ENCODE measurements at places on chromosomes 2 and 18.
A peak's percentile ranks its signal among the peaks of the same experiment; 100 is the strongest.

DNA sequence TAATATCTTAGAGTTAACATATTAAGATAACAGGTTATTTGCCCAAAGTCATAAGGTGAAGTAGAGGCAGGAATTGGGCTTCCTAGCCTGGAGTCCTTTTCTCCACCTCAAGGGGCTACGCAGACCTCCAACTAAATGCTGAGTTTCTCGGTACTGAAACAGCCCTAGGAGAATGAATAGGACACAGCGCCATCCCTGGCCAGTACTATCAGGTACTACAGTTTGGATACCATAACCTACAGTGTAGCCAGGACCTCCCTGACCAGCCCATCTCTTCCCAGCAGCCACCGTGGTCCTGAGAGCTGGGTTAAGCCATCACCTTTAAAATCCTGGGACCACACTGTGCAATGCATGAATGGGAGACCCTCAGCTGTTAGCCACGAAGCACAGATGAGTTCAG lies 15.7 kb downstream of the CASP8 start:
- DNase-seq: no peak

GRCh38 chr18:12990123-12990475 lies 1.1 kb upstream of the CEP192 start:
- no peak for DNase-seq

DNA sequence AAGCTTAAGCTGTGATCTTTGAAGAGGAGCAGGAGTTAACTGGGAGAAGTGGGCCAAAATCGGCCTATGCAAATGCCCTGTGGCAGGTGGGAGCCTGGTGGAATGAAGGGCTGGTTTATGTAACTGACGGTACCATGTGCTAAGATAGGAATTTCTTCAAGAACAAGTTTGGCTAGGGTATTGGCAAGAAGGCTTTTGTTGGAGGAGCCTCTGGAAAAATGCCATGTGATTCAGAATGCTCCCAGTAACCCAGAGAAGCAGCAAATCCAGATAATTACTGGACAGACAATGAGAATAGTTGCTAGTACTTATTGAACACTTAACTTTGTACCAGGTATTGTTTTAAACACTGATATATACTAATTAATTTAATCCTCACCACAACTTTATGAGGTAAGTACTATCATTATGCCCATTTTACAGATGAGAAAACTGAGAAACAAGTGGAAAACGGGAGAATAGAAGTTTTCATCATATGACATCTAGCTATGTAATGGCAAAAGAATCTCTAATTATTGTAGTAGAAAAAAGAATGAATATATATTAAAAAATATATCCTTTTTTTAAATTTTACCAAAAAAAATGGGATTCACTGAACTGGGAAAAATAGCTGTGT lies 9.1 kb upstream of the FAM124B start:
- no peak for DNase-seq

DNA sequence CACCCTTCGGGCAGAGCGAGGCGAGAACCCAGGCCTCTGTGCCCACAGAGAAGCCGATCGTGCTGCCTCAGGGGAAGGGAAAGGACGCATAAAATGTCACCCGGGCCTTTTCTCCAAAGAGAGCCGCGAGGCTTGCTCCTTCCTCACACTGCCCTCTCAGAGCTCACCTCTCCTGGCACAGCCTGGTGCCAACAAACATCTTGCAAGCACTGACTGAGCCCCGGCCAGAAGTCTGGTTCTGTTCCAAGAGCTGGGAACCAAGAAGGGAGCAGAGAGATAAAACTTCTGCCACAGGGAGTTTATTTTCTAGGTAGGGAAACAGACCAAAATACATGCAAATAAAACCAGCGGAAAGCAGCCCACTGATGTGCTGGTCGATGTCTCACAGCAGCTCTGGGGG lies 13.6 kb upstream of the ADI1 start:
- DNase-seq: no peak

DNA sequence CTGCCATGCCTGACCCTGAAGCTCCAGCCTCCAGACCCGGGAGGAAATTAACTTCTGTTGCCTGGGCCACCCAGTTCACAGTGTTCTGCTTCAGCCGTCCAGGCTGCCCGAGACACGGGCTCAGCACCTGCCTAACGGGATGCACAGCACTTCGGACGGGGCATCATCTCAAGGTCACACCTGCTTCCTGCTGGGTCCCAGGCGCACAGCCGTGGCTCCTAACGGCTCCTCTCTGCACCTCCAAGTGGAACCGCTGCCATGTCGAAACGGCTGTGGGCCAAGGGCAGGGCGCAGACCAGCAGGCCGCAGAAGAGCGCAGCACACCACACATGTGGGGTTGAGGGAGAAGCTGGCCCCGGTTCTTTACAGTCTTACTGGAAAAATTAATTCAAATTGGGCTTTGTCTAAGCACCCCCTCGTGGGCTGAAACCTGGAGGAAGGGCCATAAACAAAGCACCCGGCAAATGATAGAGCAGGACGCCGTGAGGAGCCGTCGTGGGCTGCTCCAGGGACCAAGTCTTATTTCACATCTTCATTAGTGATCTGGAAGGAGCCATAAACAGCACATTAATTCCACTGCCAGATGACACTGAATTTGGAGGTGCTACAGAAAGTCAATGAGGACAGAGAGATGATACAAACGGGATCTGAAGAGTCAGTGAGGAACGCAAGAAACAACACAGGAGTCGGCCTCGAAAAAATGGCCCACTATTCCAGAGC lies 59.6 kb downstream of the EIPR1 start:
- no peak for DNase-seq

- peak; percentile 46 for DNase-seq
These were observed 98.4 kb downstream of the UXS1 start for GRCh38 chr2:106095478-106096298.

DNA sequence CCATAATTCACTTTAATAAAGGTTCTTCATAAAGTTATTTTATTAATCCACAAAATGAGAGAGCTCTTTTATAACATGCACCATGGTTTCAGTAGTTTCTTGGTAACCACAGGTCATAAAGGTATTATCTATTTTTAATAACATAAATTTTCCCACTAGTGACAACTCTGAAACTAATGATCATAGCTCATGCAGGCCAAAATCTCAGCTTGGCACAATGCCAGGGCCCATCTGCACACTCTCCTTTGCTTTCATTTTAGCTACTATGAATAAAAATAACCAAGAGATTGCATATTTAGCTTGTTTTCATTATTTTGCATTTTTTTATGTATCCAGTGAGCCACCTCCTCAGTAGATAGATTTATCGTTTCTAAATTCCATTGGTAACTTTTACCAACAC lies 691.8 kb upstream of the CHAC2 start:
- no peak for DNase-seq

GRCh38 chr18:25113566-25113965 lies 238.4 kb downstream of the ZNF521 start:
- no peak for DNase-seq

GRCh38 chr2:8391584-8391983 lies 290.3 kb upstream of the ID2 start:
- DNase-seq: no peak

DNA sequence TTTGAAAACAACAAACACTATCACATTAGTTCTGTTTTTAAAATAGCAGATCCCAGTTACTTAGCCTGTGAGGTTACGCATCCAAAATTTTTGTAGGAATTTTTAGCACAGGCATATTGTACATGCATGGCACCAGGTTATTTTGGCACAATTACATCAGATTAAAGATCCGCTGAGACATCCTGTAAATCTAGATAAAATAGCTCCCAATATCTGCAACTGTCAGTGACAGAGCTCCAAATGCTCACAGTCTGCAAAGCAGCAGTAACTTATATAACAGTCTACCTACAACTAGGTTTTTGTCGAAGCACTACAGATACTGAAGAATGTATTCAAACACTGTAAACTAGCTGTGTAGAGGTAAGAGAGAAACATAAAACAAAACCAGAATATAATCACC lies 200.7 kb upstream of the KCNH7 start:
- DNase-seq: no peak

DNA sequence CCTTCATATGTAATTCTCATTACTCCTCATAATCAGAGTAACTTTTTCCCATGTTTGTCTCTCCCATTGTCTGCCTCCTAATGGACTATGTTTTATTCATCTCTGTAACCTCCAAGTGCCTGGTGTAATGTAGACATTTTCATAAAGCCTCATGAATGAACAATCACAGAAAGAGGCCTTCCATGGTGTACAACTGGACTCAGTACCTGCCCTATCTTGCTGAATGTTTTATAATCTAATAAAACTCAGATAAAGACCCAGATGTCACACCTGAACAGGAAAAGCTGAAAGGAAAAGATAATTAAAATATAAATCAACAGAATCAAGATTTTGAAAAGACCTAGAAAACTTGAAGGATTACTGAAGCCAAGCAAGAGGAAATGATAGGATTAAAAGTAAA lies 36.7 kb downstream of the RAB1A start:
- DNase-seq: no peak

GRCh38 chr2:119772767-119773166 lies 13.0 kb downstream of the PTPN4 start:
- no peak for DNase-seq

- no peak for DNase-seq
These were observed 115.2 kb upstream of the NPAS2 start for GRCh38 chr2:100704711-100705110.

DNA sequence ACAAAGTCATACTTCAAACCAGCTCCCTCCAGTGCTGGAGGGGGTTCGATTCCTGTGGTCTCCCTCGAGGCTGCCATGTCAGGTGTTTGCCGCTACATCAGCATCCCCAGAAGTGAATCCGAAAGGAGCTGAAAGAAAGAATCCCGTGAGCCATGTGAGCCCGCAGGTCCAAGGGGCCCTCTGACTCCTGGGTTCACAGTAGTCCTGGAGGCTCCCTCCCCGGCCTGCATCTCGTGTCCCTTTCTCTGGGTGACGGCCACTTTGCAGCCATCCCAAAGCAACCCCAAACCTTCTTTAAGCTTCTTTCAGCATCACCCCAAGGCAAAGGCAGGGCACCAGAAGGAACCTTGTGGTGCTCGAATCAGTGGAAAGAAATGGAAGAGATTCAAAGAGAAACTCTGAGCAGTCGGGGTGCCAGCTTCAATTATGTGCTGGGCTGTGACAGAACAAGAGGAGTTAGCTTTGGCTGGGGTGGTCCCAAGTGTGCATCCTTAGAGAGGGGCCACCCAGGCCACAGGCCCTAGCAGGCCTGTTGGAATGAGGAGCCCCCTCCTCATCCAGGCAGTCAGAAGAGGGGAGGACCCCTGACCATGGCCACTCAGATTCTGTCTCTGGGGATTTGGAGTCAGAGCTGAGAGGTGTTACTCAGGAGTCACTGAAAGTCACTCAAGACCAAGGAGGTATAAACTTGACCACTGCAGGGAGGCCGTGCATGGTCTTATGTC lies 59.7 kb downstream of the CIB4 start:
- DNase-seq: no peak

- DNase-seq: no peak
These were observed 298.2 kb downstream of the CDCA7 start for GRCh38 chr2:173652767-173653431.

Data from activated CD4-positive, alpha-beta T cell treated with anti-CD3 and anti-CD28 coated beads for 24 hours (primary cell).